Endothelial cell (in vitro differentiated cells): ENCODE measurements at places on chromosomes 7 and 10.

DNA sequence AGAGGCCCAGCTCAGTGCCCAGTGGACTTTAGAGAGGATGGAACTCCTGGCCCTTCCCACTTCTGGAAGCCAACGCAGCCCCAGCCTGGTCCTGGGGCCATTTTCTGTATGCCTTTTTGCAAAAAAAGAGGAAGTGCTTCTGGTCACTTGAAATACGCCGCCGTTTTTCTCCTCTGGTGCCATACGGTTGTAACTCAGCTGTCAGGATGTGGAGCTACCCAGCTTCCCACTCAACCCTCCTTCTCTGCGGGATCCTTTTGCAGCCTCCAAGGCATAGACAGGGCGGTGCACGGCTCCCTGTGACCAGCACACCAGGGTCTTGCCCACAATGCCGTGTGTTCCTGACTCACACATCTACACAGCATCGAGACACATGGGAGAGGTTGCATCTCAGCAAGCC lies 369.6 kb downstream of the TCERG1L start:
- DNase-seq: no peak
- peaks cover 4% of the 10 kb centered on the region for H3K36me3 ChIP-seq
- no peak overlapping the region for H3K27ac ChIP-seq
- peaks cover 4% of the 10 kb centered on the region for H3K27me3 ChIP-seq
- no peaks in the 10 kb centered on the region for H3K4me1 ChIP-seq

GRCh38 chr7:2060701-2061100 lies 172.0 kb downstream of the MAD1L1 start:
- peaks cover 30% of the 10 kb centered on the region for H3K36me3 ChIP-seq
- no peak overlapping the region for H3K27ac ChIP-seq
- DNase-seq: no peak

- H3K27ac ChIP-seq: peak overlapping the region; percentile 58
- no peak for DNase-seq
- H3K36me3 ChIP-seq: no peaks in the 10 kb centered on the region
- peaks cover 1% of the 10 kb centered on the region for H3K27me3 ChIP-seq
- no peak overlapping the region for H3K4me3 ChIP-seq
These were observed 21.0 kb upstream of the RALA start for GRCh38 chr7:39602351-39602750.

DNA sequence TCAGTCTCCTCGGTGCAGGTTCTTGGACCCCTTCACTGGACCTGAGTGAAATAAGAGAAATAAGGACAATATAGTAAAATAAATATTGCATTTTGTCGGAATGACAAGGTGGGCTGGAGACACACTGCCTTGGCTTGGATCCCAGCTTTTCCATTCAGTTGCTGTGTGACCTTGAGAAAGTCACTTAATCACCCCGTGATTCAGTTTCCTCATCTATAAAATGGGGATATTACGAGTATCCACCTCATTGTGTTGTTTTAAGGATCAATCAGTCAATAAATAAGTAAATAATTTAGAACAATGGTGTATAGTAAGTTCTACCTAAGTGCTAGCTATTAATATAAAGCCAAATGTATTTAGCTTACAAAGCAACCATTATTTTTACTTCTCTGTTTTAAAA lies 29.1 kb downstream of the HK1 start:
- H3K27me3 ChIP-seq: peaks cover 2% of the 10 kb centered on the region
- H3K4me1 ChIP-seq: peaks cover 23% of the 10 kb centered on the region
- no peak for DNase-seq
- H3K4me3 ChIP-seq: no peak overlapping the region
- no peak overlapping the region for H3K27ac ChIP-seq

DNA sequence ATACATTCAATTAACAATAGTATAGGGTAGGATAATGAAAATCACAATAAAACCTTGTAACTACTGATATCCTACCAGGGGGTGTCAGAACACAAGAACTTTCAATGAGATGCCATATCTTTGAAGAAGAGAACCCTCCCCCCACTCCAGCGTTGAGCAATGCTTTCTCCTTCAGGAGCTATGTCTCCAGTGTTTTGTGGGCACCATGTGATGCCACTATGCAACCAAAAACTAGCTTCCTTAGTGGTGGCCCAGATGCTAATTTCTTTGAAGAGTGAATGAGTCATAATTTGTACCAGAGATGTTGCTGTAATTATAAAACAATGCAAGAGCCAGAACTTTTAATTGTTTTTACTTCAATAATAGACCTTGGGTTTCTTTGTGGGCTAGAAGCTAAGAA lies 76.0 kb upstream of the ADO start:
- DNase-seq: no peak
- no peak overlapping the region for H3K4me3 ChIP-seq
- H3K36me3 ChIP-seq: no peaks in the 10 kb centered on the region
- peaks cover 13% of the 10 kb centered on the region for H3K4me1 ChIP-seq
- no peak overlapping the region for H3K27ac ChIP-seq

DNA sequence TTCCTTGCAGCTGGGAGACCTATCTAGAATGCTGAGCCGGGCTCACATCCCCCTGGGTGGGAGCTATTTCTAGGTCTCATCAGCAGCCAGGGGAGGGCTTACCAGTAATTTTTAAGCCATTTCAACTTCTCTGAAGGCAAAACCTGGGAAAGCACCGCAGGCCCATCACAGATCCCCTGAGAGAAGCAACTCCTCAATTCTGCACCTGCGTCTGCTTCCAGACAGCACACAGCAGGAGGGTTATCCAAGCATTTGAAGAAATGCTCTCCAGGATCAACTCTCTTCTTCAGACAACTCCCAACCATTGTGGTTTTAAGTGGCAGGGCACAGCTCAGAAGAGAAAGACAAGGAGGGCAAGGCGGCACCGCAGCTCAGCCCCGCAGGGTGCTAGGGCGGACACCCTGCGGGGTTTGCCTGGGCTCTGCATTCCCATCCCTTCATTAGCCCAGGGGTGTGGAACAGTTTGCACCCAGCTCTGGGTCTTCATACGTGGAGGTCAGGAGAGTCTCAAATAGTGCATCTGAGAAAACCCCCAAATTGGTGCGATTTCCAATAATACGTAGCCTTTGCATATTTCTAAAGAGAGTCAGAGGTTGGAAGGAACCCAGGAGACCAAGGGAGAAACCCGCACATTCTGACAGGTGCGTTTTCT lies 618.7 kb downstream of the DNAJB6 start:
- H3K4me1 ChIP-seq: no peaks in the 10 kb centered on the region
- DNase-seq: no peak
- H3K36me3 ChIP-seq: peaks cover 19% of the 10 kb centered on the region
- H3K4me3 ChIP-seq: no peak overlapping the region
- H3K27ac ChIP-seq: no peak overlapping the region

DNA sequence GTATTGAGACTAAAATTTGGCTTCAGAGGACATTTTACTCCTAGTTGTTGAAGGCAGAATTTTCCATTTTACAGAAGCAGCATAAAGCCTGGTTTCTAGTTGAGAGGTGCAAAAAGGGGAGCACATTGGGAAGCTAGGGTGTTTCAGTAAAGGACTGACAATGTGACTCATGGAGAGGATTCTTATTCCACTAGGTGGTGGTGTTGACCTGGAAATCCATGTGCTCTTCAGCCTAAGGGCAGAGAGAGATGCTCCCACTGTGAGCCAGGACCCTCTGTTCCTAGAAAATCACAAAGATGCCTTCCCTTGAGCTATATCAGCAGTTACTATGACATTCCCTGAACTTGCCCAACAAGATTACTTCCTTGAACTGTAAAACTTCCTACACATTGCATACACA lies 687.8 kb downstream of the IPMK start:
- H3K4me3 ChIP-seq: no peak overlapping the region
- no peaks in the 10 kb centered on the region for H3K4me1 ChIP-seq
- H3K27me3 ChIP-seq: peaks cover 1% of the 10 kb centered on the region
- no peak overlapping the region for H3K27ac ChIP-seq
- peak; percentile 13 for DNase-seq

DNA sequence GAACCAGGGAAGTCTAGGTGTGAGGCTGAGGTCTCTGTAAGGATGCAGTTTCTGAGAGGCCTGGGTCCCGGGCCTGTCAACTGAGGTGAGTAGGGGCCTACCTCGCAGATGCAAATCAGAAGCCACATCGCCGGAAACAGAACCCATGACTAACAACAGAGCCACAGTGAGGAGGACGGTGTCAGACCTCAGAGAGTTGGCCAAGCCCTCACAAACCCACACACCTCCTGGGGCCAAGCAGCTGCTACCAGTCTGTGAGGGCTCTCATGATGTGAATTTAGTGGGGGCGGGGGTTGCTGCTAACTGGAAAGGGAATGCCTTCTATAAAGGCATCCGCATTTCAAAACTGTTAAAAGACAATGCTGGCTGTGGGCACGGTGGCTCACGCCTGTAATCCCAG lies 103.0 kb downstream of the COBL start:
- no peaks in the 10 kb centered on the region for H3K27me3 ChIP-seq
- no peak overlapping the region for H3K27ac ChIP-seq
- no peaks in the 10 kb centered on the region for H3K4me1 ChIP-seq
- H3K4me3 ChIP-seq: no peak overlapping the region

- H3K27me3 ChIP-seq: peaks cover 3% of the 10 kb centered on the region
- DNase-seq: no peak
- H3K4me1 ChIP-seq: peaks cover 5% of the 10 kb centered on the region
- H3K27ac ChIP-seq: no peak overlapping the region
- H3K4me3 ChIP-seq: no peak overlapping the region
- H3K36me3 ChIP-seq: no peaks in the 10 kb centered on the region
These were observed 30.7 kb downstream of the FGF8 start for GRCh38 chr10:101745074-101745696.

DNA sequence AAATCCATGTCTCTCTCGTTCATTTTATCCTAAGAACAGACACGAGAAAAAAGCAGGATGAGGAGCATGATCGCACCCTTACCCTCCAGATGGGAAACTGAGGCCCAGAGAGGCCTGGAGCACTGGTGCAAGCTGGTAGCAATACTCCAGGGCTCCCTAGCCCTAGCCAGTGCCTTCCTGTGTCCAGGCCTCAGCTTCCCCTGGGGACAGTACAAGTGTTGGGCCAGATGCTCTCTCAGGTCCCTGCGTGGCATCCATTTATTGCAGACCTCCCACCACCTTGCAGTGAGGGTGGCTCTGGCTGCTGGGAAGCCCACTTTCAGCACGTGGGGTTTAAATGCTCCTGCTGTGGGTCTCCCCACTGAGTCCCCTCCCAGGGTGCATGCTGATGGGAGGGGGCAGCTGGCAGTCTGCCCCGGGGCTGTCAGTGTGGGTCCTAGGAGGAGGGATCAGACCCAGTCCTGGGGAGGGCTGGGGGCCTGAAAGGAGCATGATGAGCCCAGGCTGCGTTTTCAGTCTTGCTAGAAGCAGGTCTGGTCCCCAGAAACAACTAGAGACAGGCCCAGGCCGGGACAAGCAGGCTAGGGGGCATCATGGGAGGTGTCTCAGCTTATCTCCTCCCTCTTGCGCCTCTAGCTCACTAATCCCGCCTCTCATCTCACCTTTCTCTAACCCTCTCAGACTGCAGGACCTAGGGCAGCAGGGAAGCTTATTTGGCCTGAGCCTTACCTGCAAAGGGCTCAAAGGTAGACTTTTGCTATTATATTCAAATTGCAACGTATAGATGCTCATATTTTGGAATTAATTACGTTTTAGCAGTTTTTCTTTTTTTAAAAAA lies 662 bp upstream of the PPIF start:
- H3K27me3 ChIP-seq: peaks cover 12% of the 10 kb centered on the region
- DNase-seq: no peak
- no peak overlapping the region for H3K27ac ChIP-seq
- no peak overlapping the region for H3K4me3 ChIP-seq
- H3K4me1 ChIP-seq: no peaks in the 10 kb centered on the region
- H3K36me3 ChIP-seq: peaks cover 9% of the 10 kb centered on the region

DNA sequence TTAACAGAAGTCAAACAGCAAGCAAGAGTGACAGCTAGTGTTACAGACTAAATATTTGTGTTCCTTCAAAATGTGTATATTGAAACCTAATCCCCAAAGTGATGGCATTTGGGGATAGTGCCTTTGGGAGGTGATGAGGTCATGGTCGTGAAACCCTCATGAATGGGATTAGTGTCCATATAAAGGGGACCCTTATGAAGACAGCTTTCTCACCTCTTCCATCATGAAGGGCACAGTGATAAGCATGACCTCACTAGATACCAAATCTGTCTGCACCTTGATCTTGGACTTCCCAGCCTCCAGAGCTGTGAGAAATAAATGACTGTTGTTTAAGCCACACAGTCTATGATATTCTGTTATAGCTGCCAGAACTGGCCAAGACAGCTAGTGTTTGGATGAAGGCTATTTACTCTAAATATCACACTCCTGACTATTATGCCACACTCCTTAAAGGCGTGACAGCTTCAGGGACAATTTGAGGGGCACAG lies 235.7 kb upstream of the TMEM72 start:
- H3K27me3 ChIP-seq: no peaks in the 10 kb centered on the region
- H3K4me3 ChIP-seq: no peak overlapping the region
- no peaks in the 10 kb centered on the region for H3K36me3 ChIP-seq

- H3K36me3 ChIP-seq: peaks cover 8% of the 10 kb centered on the region
- DNase-seq: no peak
- H3K4me3 ChIP-seq: no peak overlapping the region
- no peaks in the 10 kb centered on the region for H3K4me1 ChIP-seq
- H3K27me3 ChIP-seq: no peaks in the 10 kb centered on the region
- no peak overlapping the region for H3K27ac ChIP-seq
These were observed 21.5 kb downstream of the BTAF1 start for GRCh38 chr10:91944880-91945630.

DNA sequence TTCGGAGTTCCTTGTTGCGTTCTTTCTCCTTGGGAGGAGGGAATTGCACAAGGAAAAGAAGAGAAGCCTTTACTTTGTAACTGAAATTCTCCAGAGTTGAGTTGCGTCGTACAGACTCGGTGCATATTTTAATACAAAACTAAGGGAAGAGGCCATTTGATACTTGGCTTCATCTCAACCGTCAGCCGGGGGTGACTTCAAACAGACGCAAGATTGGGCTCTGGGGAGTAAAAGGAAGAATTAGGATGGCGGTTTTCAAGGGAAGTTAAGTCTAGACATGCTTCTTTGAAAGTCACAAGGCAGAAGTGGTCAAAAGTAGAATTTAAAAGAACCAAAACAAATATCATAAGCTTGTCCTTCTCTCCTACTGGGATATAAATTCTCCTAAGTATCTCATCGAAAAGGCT lies 1.6 kb downstream of the PRR15 start:
- H3K27ac ChIP-seq: no peak overlapping the region
- H3K4me1 ChIP-seq: peaks cover 6% of the 10 kb centered on the region
- no peak for DNase-seq
- peaks cover 6% of the 10 kb centered on the region for H3K36me3 ChIP-seq
- peak overlapping the region; percentile 90 for H3K4me3 ChIP-seq
- peaks cover 2% of the 10 kb centered on the region for H3K27me3 ChIP-seq

DNA sequence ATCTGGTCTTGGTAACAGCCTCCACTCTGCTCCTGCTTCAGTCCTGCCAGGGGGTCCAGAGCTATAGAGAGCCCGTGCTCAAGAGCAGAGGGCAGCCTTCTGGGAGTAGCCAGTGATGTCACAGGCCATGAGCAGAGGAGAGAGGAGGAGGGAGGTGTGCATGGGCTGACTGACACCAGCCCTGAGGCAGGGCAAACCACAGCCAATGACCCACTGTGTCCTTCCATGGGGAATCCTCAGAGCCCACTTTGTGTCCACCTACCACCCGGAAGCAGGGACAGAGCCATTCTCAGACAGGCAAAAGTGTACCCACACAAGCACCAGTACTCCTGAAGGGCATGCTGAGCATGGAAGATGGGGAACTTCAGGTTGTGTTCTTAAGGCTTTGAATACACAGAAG lies at the start of gene PAX4:
TSS of gene PAX4 (minus strand) at position 101 of the 400 bp plus-strand sequence. CDS start 2,214 bp downstream, outside the sequence.
- H3K4me3 ChIP-seq: no peak within 1 kb of the TSS
- no peak for DNase-seq
- no peaks in the 10 kb centered on the region for H3K36me3 ChIP-seq
